ENCODE measurements at places on chromosomes 7 and 10.
A peak's percentile ranks its signal among the peaks of the same experiment; 100 is the strongest.

DNA sequence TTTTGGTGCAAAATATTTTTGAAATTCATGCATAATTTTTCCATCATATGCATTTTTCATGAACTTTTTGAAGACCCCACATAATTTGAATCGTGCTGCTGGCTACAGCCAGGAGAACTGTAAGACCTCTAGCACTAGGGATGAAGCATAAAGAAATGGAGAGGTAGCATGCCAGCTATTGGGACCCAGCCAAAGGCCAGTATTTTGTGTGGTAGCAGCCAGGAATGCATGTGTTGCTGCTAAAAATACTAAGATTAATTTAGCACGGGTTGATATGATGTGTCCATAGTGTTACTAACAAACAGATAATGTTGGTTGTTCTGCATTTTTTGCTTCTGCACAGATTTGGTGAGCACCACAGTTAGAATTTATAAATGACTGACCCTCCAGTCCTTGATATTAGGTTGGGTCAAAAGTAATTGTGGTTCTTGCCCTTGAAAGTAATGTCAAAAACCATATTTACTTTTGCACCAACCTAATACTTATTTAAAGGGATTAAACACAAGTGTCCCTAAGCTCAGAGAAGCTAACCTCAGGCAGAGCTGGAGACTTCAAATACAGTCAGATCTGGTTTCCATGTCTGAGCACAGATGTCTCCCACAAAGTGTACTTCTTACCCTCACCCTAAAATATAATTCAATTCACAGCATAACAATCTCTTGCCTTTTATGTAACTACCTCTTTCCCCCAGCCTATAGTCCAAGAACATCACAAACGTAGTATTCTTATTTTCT lies 54.1 kb upstream of the NPSR1 start:
- no peak for DNase-seq

DNA sequence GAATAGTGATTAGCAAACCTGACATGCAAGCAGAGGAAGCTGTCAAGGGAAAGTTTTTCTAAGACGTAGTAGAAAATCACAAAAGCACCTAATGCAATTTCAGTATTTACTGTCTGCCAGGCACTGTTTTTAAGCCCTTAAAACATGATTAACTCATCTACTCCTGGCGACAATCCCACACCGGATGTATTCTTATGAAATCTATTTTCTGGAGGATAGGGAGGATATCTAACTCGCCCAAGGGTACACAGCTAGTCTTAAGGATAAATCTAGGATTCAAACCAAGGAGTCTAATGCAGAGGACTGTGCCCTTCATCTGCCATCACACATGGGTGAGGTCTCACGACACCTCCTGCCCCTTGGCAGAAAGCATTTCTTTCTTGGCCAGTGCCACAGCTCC lies 47.8 kb upstream of the FIGNL1 start:
- DNase-seq: no peak

- DNase-seq: no peak
Observed at GRCh38 chr10:128152741-128153580, 26.7 kb upstream of the MKI67 start.

DNA sequence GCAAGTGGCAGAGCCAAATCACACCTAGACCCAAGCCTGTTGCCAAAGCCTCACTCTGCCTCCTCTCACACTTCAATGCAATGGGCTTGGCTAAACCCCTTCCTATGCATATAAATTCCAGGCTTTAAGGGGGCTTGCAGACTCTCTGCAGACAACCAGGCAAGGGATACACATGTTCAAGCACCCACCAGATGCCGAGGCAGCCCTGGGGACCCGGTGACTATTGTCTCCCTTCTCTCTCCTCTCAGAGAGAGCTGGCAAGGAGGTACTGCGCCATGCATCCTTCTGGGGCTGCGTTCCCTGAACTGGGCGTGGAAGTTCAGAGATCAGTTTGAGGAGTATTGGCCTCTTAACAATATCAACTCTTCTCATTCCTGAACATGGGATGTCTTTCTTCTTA lies 131.2 kb downstream of the ARHGAP22 start:
- no peak for DNase-seq

DNA sequence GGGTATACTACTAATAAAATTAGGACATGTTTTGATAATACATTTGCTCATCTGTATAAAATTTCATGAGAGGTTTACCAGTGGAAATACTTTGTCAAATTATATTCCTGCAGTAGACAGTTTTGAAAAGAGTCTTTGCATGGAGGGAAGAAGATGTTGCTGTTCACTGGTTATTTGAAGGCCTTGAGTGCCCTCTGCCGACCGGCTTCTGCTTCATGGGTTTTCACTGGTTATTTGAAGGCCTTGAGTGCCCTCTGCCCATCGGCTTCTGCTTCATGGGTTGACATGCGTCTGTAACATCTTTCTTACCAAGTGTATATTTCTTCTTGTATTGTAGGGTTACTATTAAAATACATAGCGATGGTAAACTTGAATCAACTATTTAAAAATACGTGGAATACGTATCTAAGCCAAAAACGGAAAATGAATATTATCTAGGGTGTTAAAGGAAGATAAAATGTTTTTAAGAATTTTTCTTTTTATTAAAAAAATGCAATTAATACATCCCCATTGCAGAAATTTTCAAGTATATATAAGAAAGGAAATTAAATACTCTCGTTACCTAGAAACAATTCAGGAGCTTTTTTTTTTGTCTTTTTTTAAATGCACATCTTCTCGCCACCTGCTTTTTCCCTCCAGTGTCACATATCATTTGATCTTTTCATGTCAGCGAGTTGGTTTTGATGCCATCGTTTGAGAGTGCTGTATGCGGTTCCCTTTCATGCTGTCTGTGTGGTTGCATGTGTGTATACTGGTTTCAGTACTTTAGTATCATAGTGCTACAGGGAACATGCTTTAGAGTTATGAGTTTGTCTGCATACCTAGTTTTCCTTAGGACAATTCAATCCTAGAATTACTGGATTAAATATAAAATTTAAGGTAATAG lies 73.4 kb downstream of the SHH start:
- peak; percentile 55 for DNase-seq

DNA sequence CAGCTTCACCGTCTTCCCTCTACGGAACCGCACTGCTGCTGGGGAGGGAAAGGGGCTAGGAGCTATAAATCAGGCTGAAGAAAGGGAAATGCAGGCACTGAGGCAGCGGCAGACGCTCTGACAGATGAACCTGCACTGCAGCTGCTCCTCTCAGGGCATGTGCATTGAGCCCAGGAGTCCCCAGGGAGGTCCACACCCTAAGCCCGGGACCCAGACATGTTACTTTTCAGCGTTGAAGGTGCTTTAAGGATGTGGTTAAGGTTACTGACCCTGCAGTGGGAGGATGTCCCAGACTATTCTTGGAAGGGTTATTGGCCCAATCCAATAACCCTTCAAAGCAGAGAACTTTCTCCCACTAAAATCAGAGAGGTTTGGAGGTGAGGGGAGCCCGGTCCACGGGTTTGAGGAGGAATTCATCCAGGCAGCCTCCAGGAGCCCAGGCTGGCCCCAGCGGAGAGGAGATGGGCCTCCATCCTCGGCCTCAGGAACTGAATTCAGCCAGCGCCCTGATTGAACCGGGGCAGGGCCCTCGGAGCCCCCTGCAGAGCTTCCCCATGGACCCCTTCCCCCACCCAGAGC lies 75.4 kb downstream of the ADARB2 start:
- DNase-seq: no peak

DNA sequence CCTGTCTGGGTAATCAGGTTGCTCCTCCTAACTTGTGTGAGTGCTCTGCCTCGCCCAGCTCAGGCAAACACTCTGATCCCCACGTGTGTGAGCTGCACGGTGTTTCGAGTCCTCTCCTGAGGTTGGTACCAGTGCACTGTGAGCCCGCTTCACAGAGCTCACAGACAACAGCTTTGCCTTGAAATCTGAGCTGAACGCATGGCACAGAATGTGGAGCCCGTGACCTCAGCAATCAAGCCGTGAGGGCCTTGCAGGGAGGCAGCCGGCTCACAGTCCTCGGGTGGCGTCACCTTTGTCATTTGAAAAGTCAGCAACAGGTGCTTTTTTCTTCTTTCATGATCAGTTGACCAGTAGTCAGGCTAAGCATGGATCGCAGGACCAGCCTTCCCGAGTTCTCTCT lies 60.2 kb upstream of the ADGRA1 start:
- no peak for DNase-seq

- no peak for DNase-seq
Observed at GRCh38 chr7:125526958-125527357, 597.3 kb upstream of the POT1 start.

DNA sequence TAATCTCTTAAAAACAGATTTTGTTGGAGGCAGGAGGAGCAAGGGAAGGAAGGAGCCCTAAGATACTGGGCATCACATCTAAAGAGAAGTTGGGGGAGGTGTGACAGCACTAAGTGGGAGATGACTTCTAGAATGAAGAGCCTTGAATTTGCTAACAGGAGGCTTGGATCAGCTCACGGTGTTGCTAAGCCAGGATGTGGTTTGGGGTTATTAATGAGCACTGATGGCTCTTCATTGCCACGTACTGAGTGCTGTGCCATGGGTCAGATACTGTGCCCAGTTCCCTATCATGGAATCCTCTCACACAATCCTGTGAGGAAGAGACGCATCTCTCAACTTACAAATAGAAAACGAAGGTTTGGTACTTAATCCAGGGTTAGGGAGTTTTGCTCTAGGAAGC lies 78.5 kb downstream of the C7orf25 start:
- no peak for DNase-seq

DNA sequence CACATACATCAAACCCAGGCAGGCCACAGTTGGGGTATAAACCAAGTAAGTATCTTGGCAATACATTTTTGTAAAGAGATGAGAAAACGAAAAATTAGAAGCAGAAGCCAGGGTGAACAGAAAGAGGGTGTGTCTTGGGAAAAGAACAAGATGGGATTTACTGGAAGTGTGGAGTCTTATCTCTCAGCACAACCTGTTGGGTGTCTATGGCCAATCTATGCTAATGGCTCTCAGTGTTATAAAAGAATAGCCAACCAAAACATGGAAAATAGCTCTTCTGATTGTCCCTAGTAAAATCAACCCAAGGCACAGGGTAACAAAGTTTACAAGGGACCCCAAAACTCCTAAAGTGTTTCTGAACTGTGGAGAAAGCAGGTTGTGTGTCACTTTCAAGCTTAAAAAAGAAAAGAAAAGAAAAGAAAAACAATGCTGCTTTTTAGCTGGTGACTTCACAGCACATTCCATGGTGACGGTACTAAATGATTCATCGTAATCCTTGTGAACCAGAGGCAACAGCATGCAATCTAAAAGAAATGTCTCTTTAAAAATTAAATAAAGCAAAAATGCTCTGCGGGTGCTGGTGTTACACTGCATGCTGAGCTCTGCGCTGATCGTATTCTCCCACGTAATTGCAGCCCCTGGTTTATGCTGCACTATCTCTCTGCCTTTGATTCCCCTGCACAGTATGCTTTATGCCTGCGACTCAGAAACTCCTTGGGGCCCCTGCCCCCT lies 100.8 kb downstream of the C10orf90 start:
- no peak for DNase-seq

- no peak for DNase-seq
Observed at GRCh38 chr7:1227071-1227804, 5.4 kb upstream of the UNCX start.

DNA sequence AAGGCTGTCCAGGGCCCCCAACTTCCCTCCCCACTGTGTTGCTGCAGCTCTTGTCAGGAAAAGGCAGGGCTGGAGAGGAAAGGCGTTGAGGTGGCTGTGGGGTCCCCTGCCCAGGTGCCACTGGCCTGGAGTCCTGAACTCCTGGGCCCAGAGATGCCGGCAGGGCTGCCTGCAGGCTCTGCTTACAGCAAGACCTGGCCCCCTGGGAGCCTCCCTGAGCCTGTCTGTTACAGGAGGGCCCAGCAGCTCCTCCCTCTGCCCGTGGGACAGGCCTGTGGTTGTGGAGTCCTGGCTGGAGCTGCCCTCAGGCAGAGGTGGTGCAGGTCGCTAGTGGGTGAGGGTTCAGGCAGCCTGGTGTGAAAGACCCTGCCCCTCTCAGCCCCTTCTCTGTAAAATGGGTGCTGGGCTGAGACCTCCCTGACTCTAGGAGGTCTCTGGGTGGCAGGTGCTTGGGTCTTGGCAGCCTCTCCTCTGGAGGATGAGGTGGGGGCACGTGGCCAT lies 9.9 kb downstream of the ANTXRL start:
- no peak for DNase-seq

GRCh38 chr10:1600861-1601260 lies 136.5 kb downstream of the ADARB2 start:
- no peak for DNase-seq

DNA sequence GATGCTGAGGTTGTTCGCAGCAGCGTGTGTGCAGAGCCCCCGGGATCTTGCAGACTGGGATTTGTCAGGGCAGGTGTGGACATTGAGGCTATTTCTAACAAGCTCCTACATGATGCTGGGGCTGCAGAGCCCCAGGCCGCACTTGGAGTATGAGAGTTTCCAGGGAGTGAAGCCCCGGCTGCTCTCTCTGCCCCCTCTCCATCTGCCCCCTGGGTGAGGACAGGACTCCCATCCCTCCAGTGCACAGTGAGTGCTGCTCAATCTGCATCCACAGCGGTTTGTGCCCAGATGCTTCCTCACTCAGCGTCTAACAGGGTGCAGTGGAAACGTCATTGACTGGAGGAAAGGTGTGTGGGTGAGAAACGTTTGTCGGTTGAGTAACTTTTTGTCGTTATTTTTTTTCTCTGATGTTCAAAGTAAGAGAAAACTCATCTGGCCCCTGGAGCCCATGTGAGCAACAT lies 25.3 kb downstream of the IL2RA start:
- no peak for DNase-seq

GRCh38 chr10:23693501-23693901 lies 254.6 kb downstream of the OTUD1 start:
- DNase-seq: no peak
